ENCODE measurements at places on chromosomes 7 and 10.

GRCh38 chr7:7443806-7444350, 91.8 kb downstream of the COL28A1 start:
- DNase-seq, result no peak

GRCh38 chr7:83519240-83519639, 129.7 kb downstream of the SEMA3E start:
- no peak for DNase-seq

DNA sequence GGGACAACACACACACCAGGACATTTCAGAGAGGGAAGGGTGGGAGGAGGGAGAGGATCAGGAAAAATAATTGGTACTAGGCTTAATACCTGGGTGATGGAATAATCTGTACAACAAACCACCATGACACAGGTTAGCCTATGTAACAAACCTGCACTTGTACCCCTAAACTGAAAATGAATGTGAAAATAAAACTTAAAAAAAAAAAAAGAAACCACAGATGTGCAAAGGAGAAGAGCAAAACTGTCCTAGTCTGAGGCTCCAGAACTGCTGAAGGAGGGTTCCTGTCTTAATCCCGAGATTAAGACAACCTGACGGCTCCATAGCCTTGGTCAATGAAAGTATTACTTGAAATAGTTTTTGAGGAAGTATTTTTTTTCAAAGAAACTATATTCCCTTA, 423.0 kb downstream of the NEBL start:
- DNase-seq, result no peak

DNA sequence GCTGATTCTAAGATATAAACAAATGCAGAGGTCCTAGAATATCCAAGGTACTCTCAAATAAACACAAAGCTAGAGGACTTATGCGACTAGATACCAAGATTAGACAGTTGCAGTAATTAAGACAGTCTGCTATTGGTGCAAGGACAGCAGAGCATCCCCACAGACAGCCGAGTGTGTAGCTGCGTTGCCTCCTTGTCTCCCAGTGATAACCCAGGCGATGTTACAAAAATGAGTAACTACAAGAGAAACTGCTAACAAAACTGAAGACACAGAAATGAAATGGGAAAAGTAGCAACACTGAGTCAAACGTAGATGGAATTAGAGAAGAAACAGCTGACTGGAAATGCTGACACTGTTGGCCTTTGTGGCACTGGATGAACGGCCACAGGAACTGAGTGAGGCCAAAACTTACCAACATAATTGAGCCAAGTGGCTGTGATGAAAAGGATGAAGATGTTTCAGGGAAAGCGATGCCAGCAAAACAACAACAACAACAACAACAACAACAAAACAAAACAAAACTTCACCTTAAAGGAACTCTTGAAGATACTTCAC, 54.3 kb downstream of the BAIAP2L1 start:
- DNase-seq, result no peak

DNA sequence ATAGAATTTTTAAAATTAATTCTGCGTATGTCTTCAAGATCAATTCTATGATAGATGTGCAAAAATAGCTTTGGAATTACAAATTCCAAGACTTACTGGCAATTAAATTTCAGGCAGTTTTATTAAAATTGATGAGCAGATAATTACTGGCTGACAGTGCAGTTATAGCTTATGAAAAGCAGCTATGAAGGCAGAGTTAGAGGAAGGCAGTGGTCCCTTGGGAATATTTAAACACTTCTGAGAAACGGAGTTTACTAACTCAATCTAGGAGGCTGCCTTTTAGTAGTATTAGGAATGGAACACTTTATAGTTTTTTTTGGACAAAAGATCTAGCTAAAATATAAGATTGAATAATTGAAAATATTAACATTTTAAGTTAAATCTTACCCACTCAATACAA, 70.8 kb downstream of the CFTR start:
- DNase-seq, result no peak

DNA sequence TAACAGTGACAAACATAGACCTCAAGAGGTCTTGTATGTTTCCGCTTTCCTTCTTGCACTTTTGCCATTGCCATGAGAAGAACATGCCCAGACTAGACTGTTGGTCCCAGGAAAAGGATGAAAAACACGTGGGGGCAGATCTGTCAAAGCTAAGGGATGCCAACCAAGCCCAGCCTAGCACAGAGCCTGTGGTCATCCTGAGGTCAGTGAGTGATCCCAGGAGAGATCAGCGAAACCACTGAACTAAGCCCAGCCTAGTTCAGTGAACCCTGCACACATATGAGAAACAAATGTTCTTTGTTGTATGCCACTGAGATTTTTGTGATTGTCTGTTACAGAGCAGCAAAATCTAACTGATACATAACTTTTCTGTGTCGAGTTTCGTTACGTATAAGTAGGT, 718.8 kb downstream of the MAGI2 start:
- no peak for DNase-seq

GRCh38 chr10:124478515-124478914, 16.9 kb downstream of the LHPP start:
- no peak for DNase-seq

- no peak for DNase-seq
Measured at GRCh38 chr10:104906112-104906511, 265.0 kb downstream of the SORCS3 start.

- DNase-seq, result no peak
Measured at GRCh38 chr10:74558897-74559296, 267.5 kb upstream of the KAT6B start.

DNA sequence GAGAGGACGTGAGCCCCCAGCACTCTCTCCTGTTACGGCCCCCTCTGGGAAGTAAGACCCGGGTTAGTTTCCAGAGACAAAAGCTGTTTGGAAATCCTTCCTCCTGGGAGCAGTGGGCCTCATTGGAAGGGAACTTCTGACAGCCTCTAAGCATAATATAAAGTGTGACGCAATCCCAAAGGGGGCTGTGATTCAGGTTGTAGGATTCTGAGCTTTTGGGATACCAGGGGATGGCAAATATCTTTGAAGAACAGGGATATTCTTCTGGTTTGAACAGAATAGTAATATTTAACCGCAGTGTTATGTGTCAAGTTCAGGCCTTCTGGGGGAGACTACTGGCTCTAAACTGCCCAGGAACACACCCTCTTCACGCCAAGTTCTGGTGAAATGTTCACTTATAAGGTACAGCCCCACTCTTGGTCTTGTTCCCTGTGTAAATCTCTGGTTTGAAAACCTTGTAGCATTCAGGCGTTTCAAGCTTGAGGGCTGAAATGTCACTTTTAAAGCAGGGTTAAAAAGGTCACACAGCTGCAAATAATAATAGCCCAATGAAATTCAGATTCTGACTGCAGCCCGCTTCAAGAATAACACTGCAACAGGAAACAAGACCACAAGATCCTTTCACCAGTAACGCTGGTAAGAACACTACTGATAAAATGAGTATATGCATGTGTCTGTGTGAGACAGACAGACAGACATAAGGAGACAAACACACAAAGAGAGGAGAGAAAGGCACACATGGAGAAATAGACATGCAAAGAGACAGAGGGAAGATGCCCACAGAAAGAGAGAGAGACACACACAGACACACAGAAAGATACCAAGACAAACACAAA, 69.0 kb downstream of the CREB5 start:
- peak; percentile 35 for DNase-seq

GRCh38 chr10:77857272-77857671, 69.3 kb downstream of the DLG5 start:
- DNase-seq, result no peak

- no peak for DNase-seq
Measured at GRCh38 chr10:26445411-26446031, 7.4 kb downstream of the APBB1IP start.

DNA sequence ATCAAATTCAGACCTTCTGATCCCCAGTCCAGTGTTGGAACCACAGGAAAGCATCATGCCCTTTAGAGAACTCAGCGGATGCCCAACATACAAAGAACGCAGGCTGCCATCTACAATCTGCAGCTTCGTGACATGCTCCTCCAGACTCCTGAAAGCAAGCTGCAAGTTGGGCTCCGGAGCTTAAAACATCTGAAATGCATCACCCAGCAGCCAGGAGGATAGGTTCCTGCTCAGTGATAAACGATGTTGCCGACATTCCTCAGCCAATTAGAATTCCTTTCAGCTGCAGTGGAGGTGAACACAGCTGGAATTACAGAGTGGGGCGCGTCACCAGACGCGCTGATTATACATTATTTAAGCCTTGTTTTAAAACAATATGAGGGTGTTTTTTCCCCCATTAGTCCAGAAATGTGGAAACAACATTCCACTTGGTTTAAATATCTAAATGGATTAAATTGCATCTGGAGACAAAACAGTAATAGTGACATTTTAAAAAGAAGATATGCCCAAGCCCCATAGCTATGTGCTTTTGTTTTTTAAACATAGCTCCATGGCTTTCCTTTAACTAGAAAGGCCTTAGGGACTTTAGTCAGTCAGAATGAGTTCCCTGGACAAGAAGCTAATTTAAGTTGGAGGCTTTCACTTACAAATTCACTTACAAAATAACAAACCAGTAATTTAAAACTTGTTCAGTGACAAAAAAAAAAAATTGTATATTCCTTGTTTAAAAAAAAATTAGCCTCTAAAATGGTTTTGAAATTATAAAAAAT, 6.3 kb downstream of the SMURF1 start:
- DNase-seq, result no peak

Measured in smooth muscle cell of the brain vasculature (primary cell).